Cerebellar cortex (tissue), 1 donor: ENCODE measurements at places on chromosomes 3 and 15.

- DNase-seq, result peak; percentile 22
Observed at GRCh38 chr3:24264748-24265158, 229.9 kb downstream of the THRB start.

DNA sequence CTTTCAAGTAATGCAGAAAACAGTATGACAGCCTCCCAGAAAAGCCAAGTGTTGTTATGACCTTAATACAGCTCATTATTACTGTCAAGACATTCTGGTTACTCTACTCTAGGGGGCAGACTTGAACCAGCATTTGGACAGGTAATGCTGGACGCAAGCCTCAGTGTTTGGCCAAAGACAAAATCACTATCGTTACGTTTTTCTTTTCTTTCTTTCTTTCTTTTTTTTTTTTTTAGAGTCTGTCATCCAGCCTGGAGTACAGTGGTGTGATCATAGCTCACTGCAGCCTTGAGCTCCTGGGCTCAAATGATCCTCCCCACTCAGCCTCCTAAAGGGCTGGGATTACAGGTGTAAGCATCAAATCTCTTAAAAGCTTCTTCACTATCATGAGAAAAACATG lies 29.4 kb upstream of the TMEM45A start:
- DNase-seq, result peak; percentile 48

- DNase-seq, result no peak
Observed at GRCh38 chr3:13515786-13516759, 32.9 kb upstream of the FBLN2 start.

GRCh38 chr3:113212150-113212843 lies 940 bp downstream of the BOC start:
- DNase-seq, result no peak

DNA sequence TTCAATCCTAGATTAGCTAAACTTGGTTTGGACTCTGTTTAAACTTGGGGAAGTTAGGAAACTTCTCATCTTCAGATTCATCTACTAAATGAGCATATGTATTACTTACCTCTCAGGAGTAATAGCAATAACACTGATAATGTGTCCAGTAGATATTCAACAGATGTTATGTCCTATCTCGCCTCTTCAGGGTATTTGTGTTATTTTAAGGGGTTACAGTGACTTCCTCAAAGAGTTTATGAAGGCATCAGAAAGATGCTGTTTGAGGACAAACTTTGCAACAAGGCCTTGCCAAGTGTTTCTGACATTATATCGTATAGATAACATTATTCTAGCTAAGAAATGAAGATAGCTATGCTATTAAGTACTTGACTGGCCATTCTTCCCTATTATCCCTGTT lies 522.3 kb downstream of the IGSF11 start:
- no peak for DNase-seq
